ENCODE measurements at places on chromosomes 2 and 18.

GRCh38 chr18:25186871-25187270 is 165.1 kb downstream of the ZNF521 start:
- no peak for DNase-seq

- DNase-seq = no peak
Observed at GRCh38 chr2:190961918-190962487, 52.0 kb downstream of the STAT1 start.

DNA sequence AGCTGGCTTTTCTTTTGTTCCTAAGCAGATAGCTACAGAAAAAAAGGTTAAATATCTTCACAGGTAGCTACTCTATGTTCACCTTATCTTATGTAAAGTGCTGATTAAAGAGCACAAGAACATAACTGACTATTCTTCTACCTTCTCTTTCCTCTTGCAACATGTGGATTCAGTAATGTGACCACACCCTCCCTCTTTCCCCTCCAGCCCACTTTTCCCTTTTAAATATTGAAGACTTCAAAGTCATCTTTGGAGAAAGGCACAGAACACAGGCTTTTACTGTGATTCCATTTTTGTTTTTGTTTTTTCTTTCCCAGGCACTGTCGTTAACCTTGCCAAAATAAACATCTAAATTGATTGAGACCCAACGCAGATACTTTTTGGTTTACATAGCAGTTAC is 418.1 kb upstream of the CDH20 start:
- DNase-seq = no peak

DNA sequence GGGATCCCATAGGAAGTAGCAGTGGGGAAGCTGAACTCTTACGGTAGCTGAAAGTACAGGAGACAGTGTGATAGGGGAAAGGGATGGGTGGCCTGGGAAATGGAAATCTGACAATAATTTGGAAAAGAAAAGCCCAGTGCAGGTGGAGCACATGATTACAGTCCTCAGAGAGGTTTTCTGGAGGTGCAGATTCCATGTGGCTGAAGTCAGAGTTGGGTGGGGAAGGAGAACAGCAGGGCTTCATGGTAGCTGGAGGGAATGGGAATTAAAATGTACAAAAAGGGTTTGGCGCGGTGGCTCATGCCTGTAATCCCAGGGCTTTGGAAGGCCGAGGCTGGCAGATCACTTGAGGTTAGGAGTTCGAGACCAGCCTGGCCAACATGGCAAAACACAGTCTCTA is 12.2 kb downstream of the HRH4 start:
- DNase-seq = no peak

DNA sequence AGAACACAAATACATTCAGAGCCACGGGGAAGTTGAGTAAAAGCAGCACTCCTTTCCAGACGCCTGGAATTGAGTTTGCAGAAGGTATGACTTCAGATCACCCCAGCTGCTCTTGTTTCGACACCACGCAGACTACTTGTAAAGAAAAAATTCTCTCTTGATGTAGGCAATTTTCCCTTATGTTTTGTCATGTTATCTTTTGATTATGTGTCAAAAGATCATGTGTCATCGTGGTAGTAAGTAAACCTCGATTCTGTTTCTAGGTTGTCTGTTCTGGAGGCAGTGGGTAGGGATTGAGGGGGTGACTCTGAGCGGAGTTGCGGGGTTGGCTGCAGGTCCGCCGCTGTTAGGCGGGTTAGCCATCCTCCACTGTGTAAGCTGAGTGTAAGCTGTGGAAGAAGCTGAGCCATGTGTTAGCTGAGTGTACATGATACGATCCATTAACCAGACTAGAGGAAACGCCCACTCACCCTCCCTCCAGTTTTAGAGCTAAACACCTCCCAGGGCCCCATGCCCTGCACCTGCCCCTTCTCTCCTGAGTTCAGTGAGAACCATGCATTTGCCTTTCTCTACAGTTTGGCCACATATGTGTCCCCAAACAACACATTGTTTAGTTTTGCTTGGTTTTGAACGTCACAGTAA is 181.8 kb downstream of the SNTG2 start:
- DNase-seq = no peak

Data from activated CD4-positive, alpha-beta T cell treated with anti-CD3 and anti-CD28 coated beads, Interleukin-2, amount 50 U/mL, for 4 hours (primary cell).